Caco-2 (cell line): ENCODE measurements at places on chromosomes 3 and 15.
A peak's percentile ranks its signal among the peaks of the same experiment; 100 is the strongest.

GRCh38 chr3:120742198-120742848 is at the start of the genes GTF2E1 and RABL3:
TSS of gene GTF2E1 (plus strand) at chr3:120742744. CDS start at chr3:120750553, 7,809 bp downstream.
TSS of gene RABL3 (minus strand) at chr3:120742516. CDS start at chr3:120742507, 9 bp downstream.
- peak; percentile 96 for DNase-seq

GRCh38 chr3:45249391-45249790 is 23.3 kb upstream of the TMEM158 start:
- DNase-seq, result no peak

DNA sequence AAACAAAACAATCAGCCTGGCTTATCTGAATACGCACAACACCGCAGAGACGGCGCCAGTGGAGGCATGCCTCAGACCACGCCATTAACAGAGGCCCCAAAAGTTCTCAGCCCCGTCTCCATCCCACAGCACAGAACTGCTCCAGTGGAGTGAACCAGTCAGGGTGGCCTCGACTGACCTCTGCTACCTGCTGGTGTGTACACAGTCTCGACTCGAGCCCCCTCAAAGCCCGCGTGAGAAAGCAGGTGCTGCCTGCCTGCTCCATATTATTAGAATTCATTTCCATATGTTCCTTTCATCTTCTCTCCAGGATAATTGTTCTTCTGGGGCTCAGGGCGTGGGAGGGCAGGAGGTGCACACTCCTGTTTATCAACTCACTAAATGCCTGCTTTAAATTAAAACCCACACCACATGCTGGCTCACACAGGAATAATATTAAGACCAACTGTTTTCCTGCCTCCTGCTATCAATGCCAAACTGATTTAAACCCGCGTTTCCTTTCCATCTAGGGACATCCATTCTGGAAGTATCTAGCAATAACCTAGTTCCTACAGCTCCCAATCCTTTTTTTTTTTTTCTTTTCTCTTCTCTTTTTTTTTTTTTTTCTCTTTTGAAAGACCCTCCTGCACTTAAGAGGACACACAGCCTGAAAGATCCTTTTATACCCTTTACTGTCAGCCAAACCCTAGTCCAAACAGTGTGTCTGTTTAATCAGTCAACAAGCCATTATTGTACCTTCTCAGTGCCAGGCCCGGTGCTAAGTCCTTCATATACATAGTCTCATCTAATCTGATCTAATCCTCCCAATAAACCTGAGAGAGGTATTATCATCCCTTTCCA is 101.2 kb downstream of the TLE3 start:
- no peak for DNase-seq

- DNase-seq, result no peak
Observed at GRCh38 chr3:194556086-194557056, 69.6 kb upstream of the ATP13A3 start.

DNA sequence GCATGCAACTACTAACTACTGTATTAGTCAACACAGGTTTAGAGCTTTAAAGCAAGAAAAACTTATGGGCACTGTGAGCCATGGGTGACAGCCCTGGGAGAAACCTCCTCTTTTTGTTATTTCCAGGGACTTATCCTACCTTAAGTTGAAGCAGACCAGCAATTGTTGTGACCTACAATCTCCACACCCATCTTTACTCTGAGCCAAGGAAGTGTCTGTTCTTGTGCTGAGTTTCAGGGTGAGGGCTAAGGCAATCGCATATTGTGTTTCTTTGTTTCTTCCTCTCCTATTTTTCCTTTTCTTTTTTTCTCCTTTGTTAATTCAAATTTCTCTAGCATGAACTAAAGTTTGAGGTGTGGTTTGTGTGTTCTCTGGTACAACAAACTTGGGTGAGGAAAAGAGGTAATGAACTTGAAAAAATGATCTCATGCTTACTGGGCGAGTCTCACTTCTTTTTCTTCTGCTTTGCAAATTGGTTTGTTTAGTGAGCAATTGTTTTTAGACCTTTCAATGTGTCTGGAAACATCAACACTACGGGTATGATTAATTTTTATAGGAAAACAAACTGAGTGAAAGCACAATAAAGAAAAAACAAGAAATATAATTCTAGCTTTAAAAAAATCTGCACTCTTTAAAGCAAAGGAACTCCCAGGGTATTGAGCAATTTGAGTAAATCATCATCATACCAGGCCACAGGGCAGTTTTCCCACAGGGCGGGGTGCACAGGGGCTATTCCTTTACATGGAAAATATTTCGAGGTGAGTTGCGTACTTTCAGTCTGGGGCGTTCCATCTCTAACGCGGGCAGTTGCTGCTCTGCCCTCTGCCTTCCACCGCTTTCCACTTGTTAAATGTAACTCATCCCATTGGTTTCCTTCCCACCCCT is 2.7 kb downstream of the UPK1B start:
- no peak for DNase-seq

DNA sequence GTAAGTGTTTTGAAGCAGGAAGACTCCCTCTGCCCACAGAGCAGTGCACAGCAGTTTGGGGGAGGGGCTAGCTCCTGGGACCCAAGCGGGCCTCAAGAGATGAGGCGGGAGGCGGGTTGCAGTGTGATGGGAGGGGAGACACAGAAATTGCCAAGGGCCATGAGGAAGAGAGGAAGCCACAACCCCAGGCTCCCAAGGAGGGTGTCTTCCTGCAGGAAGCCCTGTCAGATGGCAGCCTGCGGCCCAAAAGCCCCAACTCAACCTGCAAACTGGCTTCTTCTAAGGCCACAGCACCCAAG is 7.3 kb upstream of the ISLR2 start:
- no peak for DNase-seq

DNA sequence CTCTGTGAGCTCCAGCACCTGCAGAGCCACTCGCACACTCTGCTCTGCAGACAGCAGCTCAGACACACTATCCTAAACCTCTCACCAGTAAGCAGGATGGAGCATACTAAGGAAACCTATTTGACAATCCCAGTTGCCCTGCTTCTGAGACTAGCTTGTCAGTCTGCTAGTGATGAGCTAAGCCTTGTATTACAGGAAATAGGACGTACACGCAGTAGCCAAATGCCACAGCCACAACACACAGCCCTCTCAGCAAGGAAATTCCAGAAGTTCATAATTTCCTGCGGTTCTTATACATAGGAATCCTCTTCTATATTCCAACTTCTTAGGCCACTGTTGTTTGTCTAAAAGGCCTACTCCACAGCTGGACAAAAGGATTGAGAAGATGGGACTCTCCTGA is 74.5 kb downstream of the MYLK start:
- no peak for DNase-seq

DNA sequence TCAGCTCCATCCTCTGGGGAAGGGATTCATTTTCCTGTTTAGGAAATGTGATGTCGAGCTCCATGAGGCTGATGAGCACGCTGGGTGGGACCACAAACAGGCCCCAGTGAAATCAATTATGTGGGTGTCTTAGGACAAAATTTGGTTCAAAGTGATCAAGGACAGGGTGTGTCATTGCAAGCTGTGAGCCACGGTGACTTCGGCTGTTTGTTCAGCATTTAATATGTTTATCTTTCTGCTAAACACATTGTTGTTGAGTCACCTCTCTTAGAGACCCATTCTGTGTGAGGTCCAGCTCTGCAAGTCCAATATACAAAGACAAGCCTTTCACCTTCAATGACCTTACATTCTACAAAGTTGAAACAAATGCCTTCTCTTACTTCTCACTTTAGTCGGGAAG is 41.3 kb downstream of the SSR3 start:
- DNase-seq, result no peak

GRCh38 chr3:29281094-29281343 is 148 bp downstream of the RBMS3 start:
- DNase-seq, result no peak

DNA sequence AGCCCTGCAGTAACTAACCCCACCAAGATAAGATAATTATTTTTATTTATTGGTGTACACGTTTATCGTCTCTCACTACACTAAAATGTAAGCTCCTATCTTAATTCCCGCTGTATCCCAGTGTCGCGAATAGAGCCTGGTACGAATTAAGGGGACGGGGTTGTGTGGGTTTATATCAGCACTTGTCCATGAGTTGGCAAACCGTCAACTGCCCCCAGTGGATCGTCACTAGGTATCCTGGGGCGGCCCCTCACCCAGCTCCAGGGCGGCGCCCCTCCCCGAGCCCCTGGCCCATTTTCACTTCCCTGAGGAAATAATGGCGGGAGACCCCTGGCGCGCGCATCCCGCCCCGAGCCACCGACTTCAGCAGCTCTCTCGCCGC is 465 bp downstream of the RUVBL1 start:
- DNase-seq, result no peak

DNA sequence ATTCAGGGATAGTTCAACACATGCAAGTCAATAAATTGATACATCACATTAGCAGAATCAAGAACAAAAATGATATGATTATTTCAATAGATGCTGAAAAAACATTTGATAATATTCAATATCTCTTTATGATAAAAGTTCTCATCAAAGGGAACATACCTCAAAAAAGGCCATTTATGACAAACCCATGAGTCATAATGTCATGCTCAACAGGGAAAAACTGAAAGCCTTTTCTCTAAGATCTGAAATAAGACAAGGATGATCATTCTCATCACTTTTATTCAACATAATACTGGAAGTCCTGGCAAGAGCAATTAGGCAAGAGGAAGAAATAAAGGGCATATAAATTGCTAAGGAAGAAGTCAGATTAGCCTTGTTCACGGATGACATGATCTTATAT is 54.1 kb upstream of the TMEM158 start:
- no peak for DNase-seq

DNA sequence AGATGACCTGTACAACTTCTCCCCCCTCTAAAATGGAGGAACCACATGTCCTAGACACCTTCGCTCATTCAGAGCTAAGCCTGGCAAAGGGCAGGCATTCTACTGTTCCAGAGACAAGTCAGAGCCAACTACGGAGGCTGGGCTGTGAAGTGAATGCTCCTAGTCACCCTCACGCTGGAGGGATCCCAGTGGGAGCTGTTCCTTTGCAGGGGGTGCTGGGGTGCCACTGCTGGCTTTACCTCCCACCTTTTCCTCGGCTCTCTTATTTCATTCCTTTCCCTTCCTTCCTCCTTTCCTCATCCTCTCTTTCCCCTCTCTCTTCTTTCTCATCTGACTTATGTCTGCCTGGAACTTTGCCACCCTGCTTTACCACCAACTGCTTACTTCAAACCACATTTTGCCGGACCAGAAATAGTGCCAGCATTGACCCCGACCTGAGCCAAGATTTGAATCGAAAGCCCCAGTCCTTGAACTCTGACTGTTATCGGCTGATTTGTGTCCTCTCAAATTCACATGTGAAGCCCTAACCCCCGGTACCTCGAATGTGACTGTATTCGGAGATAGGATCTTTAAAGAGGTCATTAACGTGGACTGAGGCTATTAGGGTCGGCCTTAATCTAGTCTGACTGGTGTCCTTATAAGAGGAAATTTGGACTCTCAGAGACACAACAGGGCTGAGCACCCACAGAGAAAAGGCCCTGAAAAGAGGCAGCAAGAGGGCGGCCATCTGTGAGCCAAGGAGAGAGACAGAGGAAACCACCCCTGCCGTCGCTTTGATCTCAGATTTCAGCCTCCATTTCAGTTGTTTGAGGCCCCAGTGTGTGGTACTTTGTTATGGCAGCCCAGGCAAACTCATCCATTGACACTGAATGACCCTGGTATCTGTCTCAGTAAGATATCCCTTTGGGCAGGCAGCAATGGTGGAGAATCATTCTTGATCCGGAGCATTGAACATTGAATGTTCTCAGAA is 31.3 kb upstream of the TBC1D21 start:
- DNase-seq, result no peak

DNA sequence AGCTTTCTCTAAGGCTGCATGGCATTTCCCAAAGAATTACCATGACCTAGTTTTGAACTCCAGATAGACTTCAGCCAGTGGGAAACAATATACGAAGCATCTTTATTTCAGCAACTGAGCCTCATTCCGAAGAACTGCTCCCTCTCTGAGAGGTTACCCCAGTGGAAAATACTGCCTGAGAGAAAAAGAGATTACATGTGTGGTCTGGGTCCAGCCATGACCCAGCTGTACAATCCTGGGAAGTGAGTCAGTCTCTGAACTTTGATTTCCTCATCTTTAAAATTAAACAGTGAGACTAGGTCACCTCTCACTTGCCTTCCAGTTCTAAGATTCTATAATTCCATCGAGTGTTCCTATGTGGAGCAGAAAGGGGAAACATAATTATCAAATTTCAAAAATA is 42.4 kb downstream of the TNIK start:
- no peak for DNase-seq

DNA sequence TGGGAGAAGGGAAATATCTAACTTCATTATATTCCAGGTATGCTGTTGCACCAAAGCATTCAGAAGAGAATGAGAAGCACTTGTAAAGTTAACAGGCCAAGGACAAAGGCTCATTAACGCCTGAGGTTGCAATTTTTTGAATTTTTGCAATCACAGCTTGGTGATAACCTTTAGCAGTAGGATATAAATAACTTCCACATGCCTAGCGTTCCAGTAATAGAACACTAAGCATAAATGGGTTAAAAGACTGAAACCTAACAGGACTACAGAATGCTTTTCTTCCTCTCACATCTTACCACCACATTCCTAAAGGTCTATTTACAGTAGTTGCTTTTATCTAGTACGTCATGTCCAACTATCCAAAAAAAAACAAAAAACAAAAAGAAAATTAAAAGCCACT is 57.4 kb upstream of the IMPG2 start:
- DNase-seq, result no peak

DNA sequence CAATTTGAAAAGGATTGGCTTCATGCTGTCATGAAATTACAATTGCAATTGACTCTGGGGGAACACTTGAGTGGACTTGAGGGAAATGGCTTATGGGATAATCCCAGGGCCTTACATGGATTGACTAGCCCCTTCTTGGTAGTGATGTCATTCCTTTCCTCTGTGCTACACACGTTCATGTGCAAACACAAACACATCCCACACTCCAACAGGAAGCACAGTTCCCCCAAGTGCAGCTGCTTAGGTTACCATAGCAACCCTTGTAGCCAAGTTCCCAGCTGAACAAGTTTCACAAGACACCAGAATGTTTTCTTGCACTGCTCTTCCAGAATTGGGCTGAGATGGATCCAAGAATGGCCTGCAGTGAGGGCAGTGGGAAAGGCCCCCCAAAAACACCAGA is 217.0 kb downstream of the ZNF621 start:
- DNase-seq, result no peak

GRCh38 chr3:117201901-117202774 is 492.6 kb downstream of the TUSC7 start:
- no peak for DNase-seq

DNA sequence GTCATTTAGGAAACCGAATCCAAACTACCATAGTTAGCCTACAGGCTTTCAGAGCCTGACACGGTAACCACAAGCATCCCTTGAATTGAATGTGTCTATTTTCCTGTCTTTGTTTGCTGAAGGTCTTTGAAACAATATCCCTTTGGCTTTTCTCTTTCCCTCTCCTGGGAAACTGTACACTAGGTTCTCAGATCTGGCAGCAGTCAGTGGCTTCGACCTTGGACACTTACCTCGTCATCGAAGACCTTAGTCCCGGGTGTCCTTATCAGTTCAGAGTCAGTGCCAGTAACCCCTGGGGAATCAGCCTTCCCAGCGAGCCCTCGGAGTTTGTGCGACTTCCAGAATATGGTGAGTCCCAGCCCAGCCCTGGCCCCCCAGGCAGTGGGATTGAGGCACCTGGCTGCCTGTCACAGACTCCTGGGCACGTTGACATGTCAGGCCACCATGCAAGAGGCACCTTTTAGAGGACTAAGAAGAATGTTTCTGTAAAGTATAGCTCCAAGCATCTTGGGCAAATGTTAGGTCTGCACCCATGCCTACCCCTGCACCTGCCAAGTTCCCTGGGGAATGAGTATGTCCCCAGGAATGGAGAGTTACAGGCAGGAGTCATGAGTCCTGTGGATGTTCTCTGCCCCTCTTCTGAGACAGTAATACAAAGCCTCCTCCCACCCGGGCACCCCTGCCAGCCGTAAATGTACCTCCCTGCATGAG is 30.4 kb upstream of the UMPS start:
- no peak for DNase-seq
